ENCODE measurements at places on chromosomes 5 and 9. TPM values are rescaled to one million over a fixed set of nuclear protein-coding genes. Genes with fewer than 3 reads are reported as not detected.

Gene SLCO4C1
- total RNA-seq, result 0.45 TPM

Gene SERF1A
- total RNA-seq, result 12.3 TPM

- no peak for ATAC-seq
Observed at GRCh38 chr9:123948286-123948685, 18.4 kb upstream of the DENND1A start.

DNA sequence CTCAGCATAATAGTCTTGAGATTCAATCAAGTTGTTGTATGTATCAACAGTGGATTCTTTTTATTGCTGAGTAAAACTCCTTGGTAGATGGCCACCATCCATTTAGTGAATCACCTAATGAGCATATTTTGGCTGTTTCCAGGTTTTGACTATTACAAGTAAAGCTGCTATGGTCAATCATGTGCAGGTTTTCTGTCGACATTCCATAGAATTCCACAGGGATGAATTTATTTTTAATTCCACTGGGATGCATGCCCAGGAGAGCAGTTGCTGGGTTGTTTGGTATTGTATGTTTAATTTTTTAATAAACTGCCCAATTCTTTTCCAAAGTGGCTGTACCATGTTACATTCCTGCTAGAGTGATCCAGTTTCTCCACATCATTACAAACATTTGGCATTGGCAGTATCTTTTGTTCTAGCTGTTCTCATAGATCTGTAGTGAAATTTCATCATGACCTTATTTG is 10.5 kb upstream of the S1PR3 start:
- no peak for ATAC-seq

- peak; percentile 14 for ATAC-seq
Observed at GRCh38 chr9:115164511-115164974, 46.6 kb upstream of the TNC start.

- no peak for ATAC-seq
Observed at GRCh38 chr5:51377151-51378060, 5.8 kb upstream of the ISL1 start.

GRCh38 chr9:78848061-78848460 is 551.1 kb downstream of the PSAT1 start:
- no peak for ATAC-seq

DNA sequence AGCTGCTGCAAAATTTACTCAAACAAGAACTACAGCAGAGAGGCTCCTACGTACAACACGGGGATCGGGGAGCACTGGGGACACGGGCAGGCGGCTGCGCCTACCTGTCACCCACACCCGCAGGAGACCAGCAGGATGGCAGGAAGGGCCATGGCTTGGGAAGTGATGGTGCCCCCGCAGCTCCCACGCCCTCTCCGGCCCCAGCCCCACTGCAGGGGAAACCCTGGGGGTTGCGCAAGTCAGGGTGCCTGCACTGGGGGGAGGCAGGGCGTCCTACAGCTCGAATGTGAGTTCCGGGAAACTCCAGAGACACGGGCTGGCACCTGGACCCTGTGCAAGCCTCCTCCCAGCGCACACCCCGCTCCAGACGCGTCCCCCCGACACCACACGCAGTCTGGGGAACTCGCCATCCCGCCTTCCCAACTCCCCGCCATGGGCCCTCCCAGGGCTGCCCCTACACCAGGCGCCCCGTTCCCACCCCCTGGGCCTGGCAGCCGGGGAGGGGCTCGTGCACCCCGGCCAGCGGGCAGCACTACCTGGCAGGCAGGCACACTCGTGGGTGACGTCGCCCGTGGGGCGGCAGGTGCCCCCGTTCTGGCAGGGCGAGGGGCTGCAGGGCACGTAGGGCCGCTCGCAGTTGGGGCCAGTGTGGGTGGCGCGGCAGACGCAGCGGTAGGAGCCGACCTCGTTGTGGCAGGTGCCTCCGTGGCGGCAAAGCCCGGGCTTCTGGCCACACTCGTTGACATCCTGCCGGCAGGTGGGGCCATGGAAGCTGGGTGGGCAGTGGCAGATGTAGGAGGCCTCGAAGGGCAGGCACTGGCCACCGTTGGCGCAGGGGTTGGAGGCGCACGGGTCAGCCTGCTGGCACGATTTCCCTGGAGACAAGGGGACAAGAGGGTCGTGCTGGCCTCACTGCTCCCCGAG is 23.3 kb downstream of the NOTCH1 start:
- ATAC-seq, result no peak

DNA sequence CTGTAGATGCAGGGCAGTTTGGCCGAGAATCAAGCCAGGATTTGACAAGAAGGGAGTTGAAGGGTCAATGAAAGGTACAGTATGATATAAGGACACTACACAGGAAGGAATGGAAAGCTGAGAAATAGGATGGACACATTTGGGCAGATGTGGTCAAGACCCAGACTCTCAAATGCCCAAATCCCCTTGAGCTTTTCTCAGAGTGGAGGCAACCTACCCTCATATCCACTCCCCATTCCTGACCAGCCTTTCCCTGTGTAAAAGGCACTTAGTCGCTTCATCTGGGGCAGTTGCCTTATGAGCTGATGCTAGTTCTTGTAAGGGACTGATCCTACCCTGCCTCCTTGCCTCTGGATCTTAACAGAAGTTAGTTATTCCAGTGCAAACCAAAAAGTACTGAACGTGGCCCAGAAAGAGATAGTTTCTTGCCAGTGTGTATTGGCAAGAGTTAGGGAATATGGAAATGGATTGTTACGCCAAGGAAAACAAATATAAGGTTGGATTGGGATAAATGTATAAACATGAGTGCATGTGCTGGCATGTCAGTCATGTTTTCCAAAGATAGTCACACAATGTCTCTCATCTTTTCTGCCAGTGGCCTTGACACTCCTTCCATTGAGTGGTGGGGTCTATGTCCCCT is 4.1 kb upstream of the MCCC2 start:
- no peak for ATAC-seq

DNA sequence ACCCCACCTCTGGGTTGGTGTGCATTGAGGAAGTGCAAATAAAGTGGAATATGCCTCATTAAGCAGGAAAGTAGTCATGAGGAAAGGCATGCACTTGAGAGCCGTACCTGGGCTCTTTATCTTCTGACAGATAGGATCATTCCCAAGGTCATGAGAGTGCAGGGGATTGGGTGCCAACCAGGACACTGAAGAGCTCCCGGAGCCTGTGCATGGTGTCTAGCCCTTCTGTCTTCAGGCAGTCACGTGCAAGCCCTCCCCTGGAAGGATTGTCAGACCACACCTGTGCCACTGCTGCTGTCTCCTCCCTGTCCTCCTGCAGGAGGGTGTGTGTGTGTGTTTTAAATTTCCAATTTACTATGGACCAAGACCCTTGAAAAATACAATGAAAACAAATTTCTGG is 69.6 kb downstream of the PDE8B start:
- ATAC-seq, result no peak
